ENCODE measurements at places on chromosomes 7 and 10. TPM values are rescaled to one million over a fixed set of nuclear protein-coding genes. Genes with fewer than 3 reads are reported as not detected.

DNA sequence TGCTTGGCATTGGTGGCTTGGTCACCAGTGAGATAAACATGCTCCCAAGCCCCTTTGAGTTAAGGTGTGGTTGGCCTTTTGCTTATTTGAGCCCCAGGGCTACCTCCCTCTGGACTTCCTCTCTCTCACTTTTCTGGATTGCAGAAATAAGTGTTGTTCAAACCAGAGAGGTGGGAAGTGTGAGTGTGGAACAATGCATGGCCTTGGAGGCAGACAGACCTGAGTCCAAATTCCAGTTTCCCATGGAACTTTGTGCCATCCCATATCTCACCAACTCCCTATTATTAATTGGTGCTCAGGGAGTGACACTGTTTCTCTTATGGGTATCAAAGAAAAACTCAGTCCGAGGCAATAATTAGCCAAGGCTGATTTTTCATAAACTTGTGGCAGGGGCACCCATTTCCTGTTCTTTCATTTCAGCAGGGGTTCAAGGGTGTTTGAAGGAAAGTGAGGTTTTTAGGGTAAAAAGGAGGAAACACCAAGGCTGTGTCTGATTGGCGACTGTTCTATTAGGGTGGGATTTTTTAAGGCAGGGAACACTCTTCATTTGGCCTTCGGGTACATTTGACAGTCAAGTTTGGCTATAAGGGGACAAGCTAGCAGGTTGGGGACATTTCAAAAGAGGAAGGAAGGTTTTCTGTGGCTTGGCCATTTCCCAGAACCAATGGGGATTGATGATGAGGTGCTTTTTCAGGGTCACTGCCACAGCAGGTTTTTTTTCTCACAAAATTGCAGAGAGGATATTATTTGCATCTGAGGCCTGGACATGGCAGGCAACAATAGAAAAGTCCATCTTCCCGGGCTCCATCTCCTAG is 148.8 kb upstream of the NPY start:
- no peaks in the 10 kb centered on the region for H3K36me3 ChIP-seq
- H3K4me1 ChIP-seq: peaks cover 5% of the 10 kb centered on the region
- H3K27me3 ChIP-seq: no peaks in the 10 kb centered on the region
- H3K4me3 ChIP-seq: no peak overlapping the region

DNA sequence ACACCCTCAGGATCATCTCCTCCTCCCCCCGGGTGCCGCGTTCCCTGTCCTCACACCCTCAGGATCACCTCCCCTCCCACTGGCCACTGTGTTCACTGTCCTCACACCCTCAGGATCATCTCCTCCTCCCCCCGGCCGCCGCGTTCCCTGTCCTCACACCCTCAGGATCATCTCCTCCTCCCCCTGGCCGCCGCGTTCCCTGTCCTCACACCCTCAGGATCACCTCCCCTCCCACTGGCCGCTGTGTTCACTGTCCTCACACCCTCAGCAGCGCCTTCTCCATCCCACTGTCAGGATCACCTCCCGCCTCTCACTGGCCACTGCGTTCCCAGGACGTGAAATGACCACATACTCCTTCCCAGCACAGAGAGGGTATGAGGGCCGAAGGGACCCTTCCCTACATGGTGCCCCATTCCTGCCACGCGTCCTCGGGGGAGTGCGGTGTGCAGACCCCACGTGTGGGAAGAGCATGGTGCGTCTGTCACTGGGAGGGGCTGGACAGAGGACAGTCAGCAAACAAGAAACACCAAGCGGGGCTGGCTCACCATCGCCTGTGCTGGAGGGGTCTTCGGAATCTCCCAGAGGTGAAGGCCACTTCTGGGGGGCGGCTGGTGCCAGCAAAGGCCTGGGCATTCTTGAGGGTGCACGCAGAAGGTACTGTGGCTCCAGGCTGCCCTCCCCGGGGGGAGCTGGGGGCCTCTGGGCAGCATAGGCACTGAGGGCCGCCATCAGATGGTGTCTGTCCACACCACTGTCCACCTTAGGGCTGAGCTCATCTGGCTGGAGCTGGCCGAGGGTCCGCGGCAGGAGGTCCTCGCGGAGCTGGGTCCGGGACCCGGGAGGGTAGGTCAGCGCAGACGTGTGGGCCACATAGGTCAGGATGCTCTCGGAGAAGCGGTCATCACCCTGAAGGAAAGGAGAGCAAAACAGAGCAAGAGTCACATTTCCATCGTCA is 421.0 kb downstream of the PTPRN2 start:
- no peak overlapping the region for H3K27ac ChIP-seq
- H3K4me3 ChIP-seq: no peak overlapping the region
- DNase-seq: no peak
- no peaks in the 10 kb centered on the region for H3K4me1 ChIP-seq
- H3K36me3 ChIP-seq: no peaks in the 10 kb centered on the region
- no peaks in the 10 kb centered on the region for H3K27me3 ChIP-seq

GRCh38 chr7:16989811-16990413 is 108.1 kb upstream of the AGR3 start:
- no peaks in the 10 kb centered on the region for H3K27me3 ChIP-seq
- H3K4me1 ChIP-seq: peaks cover 5% of the 10 kb centered on the region
- H3K4me3 ChIP-seq: no peak overlapping the region
- peak; percentile 57 for DNase-seq

- H3K4me3 ChIP-seq: no peak overlapping the region
- H3K4me1 ChIP-seq: no peaks in the 10 kb centered on the region
- no peaks in the 10 kb centered on the region for H3K36me3 ChIP-seq
- DNase-seq: peak; percentile 16
- H3K27ac ChIP-seq: no peak overlapping the region
- H3K27me3 ChIP-seq: no peaks in the 10 kb centered on the region
Observed at GRCh38 chr7:13057462-13058200, 370.2 kb downstream of the ARL4A start.

- DNase-seq: peak; percentile 97
- H3K36me3 ChIP-seq: no peaks in the 10 kb centered on the region
- no peaks in the 10 kb centered on the region for H3K27me3 ChIP-seq
- H3K4me3 ChIP-seq: peak within 1 kb of the TSS; percentile 95
Observed at GRCh38 chr7:91880413-91881241, at the start of gene MTERF1. Gene MTERF1 (minus strand): TSS chr7:91880702. CDS start chr7:91880083, 619 bp downstream.

DNA sequence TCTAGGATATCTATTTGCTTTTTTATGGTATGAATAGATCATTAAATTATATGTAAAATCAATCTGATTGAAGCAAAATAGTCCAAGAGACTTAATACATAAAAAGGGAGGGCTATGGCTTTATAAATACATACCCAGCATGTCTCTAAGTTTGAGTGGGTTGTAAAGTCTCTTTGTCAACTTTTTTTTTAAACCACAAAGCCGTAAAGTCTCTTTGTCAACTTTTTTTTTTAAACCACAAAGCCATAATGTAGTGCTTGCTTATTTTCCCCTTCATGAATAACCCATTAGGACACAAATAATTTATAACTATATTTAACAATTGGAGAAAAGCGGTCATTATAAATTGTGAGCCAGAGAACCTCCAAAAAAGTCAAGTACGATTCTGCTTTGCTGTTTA is 5.7 kb downstream of the HECTD2 start:
- DNase-seq: no peak
- no peak overlapping the region for H3K4me3 ChIP-seq
- H3K27me3 ChIP-seq: no peaks in the 10 kb centered on the region
- H3K4me1 ChIP-seq: peaks cover 2% of the 10 kb centered on the region

- peaks cover 23% of the 10 kb centered on the region for H3K36me3 ChIP-seq
- no peaks in the 10 kb centered on the region for H3K27me3 ChIP-seq
- H3K4me3 ChIP-seq: peak within 1 kb of the TSS; percentile 89
- peaks cover 15% of the 10 kb centered on the region for H3K4me1 ChIP-seq
- peak; percentile 96 for DNase-seq
- H3K27ac ChIP-seq: peak within 1 kb of the TSS; percentile 99
Observed at GRCh38 chr10:17228091-17229015, at the start of gene VIM. Gene VIM (plus strand): TSS chr10:17228241. CDS start chr10:17229423, 1,182 bp downstream.

DNA sequence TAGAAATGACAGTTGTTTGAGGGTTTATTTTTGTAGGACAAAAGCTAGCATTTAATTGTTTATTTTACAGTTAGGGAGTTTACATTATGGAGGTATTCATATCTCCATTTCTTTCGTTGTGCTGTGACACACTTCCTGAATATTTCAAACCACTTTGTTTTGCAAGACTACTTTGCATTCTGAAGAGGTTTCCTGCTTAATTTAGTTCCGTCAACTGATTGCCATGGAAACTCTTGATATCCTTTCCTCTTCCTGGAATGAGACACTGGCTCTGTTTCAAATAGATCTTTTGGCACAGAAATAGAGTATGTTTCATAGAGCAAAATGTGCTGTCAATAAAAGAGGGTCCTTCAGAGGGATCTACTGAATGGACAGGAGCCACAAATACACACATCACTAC is 159.5 kb upstream of the AGR3 start:
- H3K36me3 ChIP-seq: no peaks in the 10 kb centered on the region
- no peaks in the 10 kb centered on the region for H3K27me3 ChIP-seq
- no peaks in the 10 kb centered on the region for H3K4me1 ChIP-seq
- H3K27ac ChIP-seq: peak overlapping the region; percentile 65
- peak; percentile 68 for DNase-seq

- no peaks in the 10 kb centered on the region for H3K27me3 ChIP-seq
- H3K27ac ChIP-seq: no peak overlapping the region
- peak overlapping the region; percentile 36 for H3K4me3 ChIP-seq
- peaks cover 26% of the 10 kb centered on the region for H3K4me1 ChIP-seq
- peak; percentile 60 for DNase-seq
Observed at GRCh38 chr10:119030421-119031250, 1.1 kb downstream of the NANOS1 start.

GRCh38 chr10:131928248-131929095 is 27.7 kb downstream of the PPP2R2D start:
- H3K4me3 ChIP-seq: no peak overlapping the region
- peak; percentile 9 for DNase-seq
- H3K4me1 ChIP-seq: peaks cover 22% of the 10 kb centered on the region

DNA sequence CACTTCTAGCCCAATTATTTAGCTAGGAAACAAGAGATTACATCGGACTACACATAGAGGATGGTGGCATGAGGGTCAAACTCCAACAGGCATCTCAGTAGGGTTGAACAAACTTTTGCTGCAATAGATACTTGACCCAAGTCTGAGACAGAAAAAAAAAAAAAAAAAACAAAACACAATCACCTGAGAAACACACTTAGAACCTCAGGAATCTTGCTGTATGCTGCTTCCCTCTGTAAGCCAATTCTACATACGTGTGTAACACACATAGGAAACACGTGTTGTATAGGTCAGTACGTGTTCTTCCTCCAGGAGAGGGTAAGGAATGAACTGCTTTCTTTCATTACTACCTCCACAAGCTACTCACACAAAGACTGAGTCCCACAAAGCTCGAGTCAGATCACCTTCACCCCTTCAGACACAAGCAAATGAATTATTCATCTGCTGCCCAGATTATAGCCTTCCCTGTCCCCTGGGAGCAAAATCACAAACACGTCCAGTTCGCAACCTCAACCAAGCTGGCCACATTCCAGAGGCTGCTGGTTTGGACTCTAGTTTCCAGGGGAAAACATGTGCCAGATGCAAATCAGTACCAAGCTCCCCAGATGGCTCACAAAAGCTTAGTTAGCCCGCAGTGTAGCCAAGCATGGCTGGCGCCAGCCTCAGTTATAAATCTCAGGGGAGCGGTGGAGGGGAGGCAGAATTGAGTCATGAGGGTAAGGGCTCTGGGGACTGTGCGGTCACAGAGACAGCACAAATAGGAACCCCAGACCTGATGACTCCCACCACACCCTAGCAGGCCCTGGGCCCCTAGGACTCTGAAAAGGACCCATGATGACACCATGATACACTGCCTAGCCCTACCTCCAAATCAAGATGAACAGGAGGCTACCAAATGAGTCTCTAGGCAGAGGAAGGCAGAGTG is 15.1 kb downstream of the PSAP start:
- H3K4me1 ChIP-seq: peaks cover 36% of the 10 kb centered on the region
- peaks cover 34% of the 10 kb centered on the region for H3K36me3 ChIP-seq
- no peak overlapping the region for H3K4me3 ChIP-seq
- no peaks in the 10 kb centered on the region for H3K27me3 ChIP-seq
- DNase-seq: peak; percentile 65
- H3K27ac ChIP-seq: peak overlapping the region; percentile 90

- H3K36me3 ChIP-seq: no peaks in the 10 kb centered on the region
- H3K27me3 ChIP-seq: no peaks in the 10 kb centered on the region
- H3K4me1 ChIP-seq: no peaks in the 10 kb centered on the region
- no peak for DNase-seq
- no peak overlapping the region for H3K27ac ChIP-seq
Observed at GRCh38 chr7:46485481-46486065, 564.5 kb upstream of the IGFBP3 start.

GRCh38 chr7:150871601-150872000 is 19.3 kb downstream of the AOC1 start:
- peaks cover 2% of the 10 kb centered on the region for H3K27me3 ChIP-seq
- H3K27ac ChIP-seq: no peak overlapping the region
- no peak overlapping the region for H3K4me3 ChIP-seq
- no peaks in the 10 kb centered on the region for H3K4me1 ChIP-seq
- no peak for DNase-seq
- H3K36me3 ChIP-seq: no peaks in the 10 kb centered on the region

DNA sequence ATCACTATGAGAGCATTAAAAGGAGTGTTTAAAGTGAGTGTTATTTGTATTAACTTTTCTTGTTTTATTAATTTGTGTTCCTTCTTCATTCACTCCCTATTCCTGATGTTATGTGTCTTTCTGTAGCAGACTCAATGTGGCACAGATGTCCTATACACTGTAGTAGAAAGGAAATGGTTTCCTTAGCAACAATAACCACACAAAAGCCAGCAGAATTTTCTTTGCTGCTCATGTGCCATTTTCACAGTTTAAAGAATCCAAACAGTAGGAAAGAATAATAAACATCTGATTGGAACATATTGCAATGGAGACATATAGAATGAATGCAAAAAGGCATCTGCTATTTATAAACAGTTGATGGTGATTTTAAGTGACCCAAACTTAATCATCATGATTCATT is 763.6 kb downstream of the PHTF2 start:
- no peak overlapping the region for H3K27ac ChIP-seq
- no peaks in the 10 kb centered on the region for H3K4me1 ChIP-seq
- DNase-seq: peak; percentile 6
- no peaks in the 10 kb centered on the region for H3K36me3 ChIP-seq

DNA sequence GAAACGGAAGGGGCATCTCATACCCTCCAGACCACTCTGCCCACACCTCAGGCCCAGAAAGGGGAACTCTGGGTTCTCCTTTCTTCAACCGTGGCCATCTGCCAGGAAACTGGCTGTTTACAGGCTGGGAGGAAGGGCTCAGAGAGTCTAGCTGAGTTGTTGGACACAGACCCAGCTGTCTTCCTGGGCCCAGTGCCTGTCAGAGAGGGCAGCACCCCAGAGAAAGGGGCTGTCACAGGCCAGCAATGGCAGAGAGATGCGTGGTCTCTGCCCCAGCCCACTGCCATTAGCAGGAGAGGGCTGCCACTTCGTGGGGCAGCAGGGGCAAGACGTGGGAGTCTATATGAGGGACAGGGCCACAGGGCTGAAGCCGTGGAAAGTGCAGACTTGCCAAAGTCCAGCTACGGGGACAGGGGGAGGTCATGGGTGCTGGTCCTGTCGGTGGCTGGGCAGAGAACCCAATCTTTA is 11.0 kb downstream of the GRID1 start:
- H3K4me3 ChIP-seq: no peak overlapping the region
- H3K27me3 ChIP-seq: peaks cover 13% of the 10 kb centered on the region
- peaks cover 17% of the 10 kb centered on the region for H3K4me1 ChIP-seq
- H3K36me3 ChIP-seq: no peaks in the 10 kb centered on the region
- DNase-seq: peak; percentile 86

AKR1C4 gene
- not detected for total RNA-seq

CCAR1 gene
- total RNA-seq: 36.0 TPM

PNLIPRP3 gene
- total RNA-seq: 0.04 TPM

TRIM4 gene
- total RNA-seq: 16.5 TPM

CARD11 gene
- total RNA-seq: 0.09 TPM

CDNF gene
- total RNA-seq: 1.8 TPM

NPM3 gene
- total RNA-seq: 72.7 TPM

HDAC9 gene
- total RNA-seq: 38.2 TPM

TACR2 gene
- 0.13 TPM for total RNA-seq
